ENCODE measurements at places on chromosomes 1 and 21.

- DNase-seq: no peak
Observed at GRCh38 chr1:178345807-178346206, 151.0 kb downstream of the CLEC20A start.

- DNase-seq: no peak
Observed at GRCh38 chr1:17348593-17349234, 23.3 kb upstream of the PADI6 start.

DNA sequence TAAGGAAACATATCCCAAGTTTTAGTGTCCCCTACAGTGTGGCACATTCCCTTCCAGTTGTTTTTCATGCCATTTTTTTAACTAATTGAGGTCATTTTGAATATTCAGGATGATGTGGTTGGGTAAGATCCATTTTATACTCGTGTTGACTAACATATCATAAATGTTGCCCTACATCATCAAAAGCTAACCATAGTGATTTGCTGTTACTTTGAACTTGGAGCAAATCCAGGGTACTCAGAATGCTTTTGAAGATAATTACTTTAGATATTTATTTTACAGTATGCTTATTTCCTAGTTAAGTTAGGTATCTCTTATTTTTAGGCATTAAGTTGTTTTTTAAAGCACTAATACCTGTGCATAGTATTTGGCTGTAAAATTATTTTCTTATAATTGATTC lies 57.8 kb downstream of the DYRK1A start:
- DNase-seq: peak; percentile 13

- DNase-seq: peak; percentile 44
Observed at GRCh38 chr1:27504588-27505419, 14.8 kb upstream of the WASF2 start.

- no peak for DNase-seq
Observed at GRCh38 chr1:100799954-100800612, 80.5 kb downstream of the VCAM1 start.

- no peak for DNase-seq
Observed at GRCh38 chr1:229065613-229066012, 205.3 kb upstream of the RAB4A start.

DNA sequence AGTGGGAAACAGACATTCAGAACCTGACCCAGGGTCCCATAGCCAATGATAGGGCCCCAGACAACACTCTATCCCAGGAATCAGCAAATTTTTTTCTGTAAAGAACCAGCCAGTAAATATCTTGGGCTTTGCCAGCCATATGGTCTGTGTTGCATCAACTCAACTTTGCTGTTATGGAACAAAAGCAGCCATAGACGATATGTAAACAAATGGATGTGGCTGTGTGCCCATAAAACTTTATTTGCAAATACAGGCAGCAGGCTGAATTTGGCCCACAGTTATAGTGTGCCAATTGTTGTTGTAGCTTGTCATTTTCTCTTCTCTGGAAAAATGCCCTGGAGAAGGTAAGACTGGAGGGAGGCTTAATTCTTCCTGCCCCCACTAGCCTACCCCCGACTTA lies 431.1 kb upstream of the VAMP3 start:
- no peak for DNase-seq

- no peak for DNase-seq
Observed at GRCh38 chr1:27994060-27994459, 34.3 kb downstream of the XKR8 start.

DNA sequence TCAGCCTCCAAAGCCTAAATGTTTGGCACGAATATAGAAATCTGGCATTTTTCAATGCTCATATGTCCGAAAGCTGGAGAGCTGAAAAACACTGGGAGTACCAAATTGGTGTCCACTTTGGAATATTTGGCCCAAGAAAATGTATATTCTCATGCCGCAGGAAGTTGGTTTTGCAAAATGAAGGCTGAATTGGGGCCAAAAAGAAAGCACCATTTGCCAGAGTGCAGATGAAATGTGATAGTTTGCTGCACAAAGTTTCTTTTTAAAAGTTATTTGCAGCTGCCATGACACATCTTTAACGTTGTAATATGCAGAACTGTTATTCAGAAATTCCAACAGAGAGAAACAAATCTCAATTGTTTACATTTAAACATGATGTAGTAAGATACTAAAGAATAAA lies 124.2 kb upstream of the LYPLAL1 start:
- no peak for DNase-seq

- DNase-seq: peak; percentile 96
Observed at GRCh38 chr1:115545791-115546733, 95.7 kb upstream of the VANGL1 start.

DNA sequence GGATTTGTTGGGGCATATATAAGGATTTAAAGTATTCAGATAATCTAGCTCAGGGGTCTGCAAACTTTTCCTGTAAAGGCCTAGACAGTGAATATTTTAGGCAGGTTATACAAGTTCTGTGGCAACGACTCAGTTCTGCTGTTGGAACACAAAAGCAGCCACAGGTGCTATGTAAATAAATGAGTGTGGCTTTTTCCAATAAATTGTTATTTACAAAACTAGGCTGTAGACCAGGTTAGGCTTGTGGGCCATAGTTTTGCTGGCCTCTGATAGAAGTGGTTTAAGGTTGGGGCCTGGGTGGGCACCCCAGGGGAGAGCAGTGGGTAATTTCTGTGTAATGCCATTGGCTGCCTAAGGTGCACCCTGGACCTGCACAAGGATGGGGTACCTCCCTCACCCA lies 16.9 kb upstream of the IGFN1 start:
- no peak for DNase-seq

DNA sequence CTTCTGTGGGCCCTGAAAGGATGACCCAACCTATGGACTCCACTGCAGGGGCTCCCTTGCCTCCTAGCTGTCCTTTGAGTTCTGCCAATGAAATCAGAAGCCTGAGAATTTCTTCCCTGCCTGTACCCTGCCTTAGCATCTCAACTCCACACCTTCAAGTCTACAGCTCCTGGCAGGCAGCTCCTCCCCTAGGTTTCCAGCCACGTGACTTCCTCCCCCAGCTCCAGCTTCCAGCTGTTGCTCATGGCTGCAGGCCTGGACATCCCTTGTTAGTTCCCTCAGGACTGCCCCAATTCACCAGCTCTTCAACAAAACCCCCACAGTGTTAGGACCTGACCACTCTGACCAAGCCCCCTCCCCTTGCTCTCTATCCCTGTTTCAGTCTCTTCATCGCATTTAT lies 2.4 kb downstream of the RCAN1 start:
- DNase-seq: no peak

Data from SW480 (cell line).